ENCODE measurements at places on chromosomes 6 and 20.

DNA sequence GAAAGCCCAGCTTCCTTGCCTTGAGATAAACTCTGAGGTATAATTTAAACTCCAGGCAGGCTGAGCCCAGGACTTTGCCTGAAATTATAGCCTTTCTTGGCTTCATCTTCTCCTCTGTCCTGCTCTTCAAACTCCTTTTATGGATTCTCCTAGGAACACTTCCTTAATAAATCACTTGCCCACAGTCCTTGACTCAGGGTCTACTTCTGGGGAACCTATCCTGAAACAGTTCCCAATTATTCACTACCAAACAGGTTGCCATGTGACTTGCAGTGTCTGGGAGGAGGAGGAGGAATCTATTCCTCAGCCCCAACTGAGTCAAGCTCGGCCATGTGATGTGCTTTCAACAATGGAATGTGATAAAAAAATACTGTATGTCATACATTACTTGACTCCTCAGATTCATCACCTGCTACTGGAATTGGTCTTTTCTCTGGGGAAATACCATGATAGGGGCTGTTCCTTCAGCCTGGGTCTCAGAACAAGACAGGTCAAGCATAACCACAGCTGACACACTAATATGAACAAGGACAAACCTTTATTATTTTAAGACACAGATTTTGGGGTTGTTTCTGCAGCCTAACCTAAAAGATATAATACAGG, 20.5 kb upstream of the CDKN1A start:
- no peak for DNase-seq

- DNase-seq, result no peak
Measured at GRCh38 chr6:106574741-106575458, 54.4 kb downstream of the RTN4IP1 start.

DNA sequence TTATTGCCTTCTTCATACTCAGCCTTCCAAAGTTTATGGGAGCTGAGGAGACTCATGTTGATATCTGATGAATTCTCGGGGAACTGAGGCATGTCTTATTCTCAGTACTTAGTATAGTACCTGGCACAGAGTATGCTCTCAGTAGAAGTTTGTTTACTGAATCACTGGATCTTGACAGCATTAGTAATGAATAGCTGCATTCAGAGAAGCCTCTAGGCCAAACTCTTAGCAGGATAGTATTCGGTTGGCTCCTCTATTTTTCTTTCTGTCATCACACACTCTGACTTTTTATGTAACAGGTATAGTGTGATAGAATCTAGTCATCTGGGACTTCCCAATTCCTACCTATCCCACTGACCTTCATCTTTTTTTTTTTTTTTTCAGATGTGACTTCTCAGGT, 566.4 kb upstream of the MAN1A1 start:
- DNase-seq, result no peak

- no peak for DNase-seq
Measured at GRCh38 chr6:111603685-111604084, 2.0 kb downstream of the TRAF3IP2 start.

GRCh38 chr6:65161661-65162060, 545.4 kb downstream of the EYS start:
- DNase-seq, result no peak

GRCh38 chr20:64148581-64148980, 15.7 kb upstream of the MYT1 start:
- no peak for DNase-seq

DNA sequence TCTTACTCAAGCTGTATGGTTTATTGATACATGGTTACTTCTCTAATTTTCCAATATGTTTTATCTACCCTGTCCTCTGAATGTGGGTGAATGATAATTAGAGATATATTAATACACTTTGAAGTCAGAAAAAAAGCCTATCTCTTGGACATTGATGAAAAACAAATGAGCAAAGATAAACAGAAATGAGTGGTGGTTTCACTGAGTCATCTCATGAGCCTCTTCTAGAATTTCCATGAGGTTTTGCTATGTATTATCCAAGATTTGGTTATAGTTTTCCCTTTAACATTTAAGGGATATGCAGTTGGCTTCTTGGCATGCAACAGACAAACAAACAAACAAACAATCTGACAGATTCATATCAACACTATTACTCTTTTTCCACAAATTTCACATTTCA, 586.8 kb downstream of the RFPL4B start:
- DNase-seq, result no peak

GRCh38 chr6:158661156-158661685, 11.4 kb downstream of the SYTL3 start:
- DNase-seq, result peak; percentile 44

DNA sequence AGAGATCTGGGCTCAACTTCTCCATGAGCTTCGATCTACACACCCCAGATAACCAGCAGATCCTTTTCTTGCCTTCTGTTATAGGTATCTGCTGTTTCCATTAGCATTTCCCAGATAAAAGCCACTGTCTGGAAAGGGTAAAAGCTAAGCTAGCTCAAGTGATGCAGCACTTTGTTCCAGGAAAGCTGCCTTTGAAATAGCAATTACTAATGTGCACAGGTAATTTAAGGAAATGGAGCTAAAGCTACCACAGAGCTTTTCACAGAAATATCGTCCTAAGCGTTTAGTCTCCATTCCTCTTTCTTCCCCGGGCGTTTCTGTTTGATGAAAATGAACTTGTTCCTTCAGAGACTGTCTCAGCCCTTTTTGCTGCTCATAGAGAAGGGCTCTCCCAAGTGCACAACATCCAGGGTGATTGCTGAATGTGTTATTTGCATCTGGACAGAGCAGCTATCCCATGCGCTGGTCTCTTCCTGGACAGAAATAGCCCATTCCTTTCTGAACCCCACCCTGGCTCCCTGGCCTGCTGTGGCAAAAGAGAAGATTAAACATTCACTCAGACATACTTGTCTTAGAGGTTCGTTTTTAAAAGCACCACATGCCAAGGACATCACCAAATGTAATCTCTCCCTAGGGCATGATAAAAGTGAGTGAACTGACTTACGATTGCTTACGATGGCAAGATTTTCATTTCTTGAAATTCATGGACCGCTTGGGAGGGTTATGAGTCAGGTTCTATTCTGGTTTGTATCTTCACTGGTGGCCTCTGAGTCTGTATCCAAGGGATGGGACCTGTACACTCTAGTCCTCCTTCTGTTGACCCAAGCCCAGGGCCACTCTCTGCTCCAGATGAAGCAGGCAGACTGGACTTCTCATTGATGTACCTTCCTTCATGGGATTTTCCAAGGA, 429.1 kb upstream of the CDH4 start:
- DNase-seq, result no peak

GRCh38 chr20:46810448-46811223, 84.0 kb upstream of the EYA2 start:
- DNase-seq, result peak; percentile 30

- no peak for DNase-seq
Measured at GRCh38 chr20:57659517-57660180, 39.4 kb upstream of the ZBP1 start.

DNA sequence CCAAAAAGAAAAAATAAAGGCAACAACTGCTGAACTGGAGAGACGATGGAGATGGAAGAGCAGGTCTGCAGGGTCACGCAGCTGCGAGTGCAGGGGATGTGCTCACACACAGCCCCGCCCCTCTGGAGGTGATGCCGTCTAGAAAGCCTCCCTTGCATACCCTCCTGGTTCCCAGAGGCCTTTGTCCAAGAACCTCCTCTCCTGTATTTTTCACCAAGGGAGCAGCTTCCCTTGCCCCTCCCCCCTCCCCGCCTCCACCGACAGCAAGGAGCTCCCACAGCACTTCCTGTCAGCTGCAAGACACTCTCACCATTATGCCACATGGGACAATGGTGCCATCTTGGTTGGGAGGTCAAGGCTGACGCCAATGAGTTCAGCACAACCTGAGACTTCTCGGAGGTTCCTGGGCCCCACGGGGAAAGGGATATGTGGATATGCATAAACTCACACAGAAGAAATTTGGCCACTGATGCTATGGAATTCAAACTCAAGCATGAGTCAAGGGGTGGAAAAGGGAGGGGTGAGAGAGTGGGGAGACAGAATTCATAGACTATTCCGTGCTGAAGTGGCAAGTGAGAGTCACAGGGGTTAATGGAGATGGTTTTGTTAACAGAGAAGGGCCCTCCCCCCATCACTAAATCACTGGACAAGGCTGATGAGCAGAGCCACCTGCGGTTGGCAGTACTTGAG, 132.9 kb downstream of the SCML4 start:
- DNase-seq, result peak; percentile 3

- no peak for DNase-seq
Measured at GRCh38 chr20:59004763-59005522, 2.1 kb downstream of the CTSZ start.

GRCh38 chr6:2543321-2543720, 207.4 kb downstream of the MYLK4 start:
- no peak for DNase-seq

DNA sequence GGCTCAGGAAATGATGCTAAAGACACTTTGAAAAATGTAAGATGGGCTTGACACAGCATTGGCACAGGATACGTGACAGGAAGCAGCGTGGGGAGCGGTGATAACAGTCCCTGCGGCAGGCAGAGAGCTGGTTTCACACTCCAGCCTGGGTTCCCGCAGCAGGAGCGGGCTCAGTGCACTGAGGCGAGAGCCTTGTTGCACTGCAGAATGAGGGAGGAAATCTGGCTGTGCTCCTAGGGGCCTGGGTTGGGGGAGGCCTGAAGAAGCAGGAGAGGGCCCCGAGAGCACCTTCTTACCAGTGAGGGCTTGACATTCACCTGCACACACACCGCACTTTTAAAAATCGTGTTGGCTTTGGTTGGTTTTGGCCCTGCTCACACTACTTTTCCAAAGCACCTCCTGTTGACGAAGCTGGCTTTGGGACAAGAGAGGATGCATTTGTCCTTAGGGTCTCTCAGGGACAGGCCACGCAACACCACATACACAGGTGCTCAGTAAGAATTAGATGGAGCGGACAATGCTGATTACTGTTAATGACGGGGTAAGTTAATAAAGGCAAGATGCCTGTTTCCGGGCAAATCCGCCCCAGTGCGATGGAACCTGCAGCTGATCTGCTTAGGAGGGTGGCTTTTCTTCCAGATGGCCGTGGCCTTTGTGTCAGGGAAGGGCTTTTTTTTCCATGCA, 49.4 kb upstream of the ARMC2 start:
- DNase-seq, result no peak

- no peak for DNase-seq
Measured at GRCh38 chr20:63092660-63093215, 86.0 kb upstream of the BHLHE23 start.

DNA sequence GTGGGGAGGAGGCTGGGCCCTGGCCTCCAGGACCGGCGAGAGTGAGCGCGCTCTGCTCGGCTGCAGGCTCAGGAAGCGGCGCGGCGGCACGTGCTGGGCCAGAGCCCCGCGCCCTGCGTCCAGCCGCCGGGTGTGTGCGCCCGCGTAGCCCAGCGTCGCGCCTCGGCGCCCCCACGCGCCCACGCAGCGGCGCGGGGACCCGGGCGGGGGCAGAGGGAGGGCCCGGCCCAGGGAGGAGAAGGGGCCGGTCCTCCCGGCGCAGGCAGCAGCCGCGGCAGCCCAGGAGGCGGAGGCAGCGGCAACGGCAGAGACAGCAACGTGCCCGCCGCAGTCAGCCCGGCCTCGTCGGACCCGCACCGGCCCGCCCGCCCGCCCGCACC, at the start of gene EYA2:
Gene EYA2, plus strand, starts transcription at position 265 of the 380 bp plus-strand sequence. CDS start 95,168 bp downstream, outside the sequence.
- DNase-seq, result no peak

DNA sequence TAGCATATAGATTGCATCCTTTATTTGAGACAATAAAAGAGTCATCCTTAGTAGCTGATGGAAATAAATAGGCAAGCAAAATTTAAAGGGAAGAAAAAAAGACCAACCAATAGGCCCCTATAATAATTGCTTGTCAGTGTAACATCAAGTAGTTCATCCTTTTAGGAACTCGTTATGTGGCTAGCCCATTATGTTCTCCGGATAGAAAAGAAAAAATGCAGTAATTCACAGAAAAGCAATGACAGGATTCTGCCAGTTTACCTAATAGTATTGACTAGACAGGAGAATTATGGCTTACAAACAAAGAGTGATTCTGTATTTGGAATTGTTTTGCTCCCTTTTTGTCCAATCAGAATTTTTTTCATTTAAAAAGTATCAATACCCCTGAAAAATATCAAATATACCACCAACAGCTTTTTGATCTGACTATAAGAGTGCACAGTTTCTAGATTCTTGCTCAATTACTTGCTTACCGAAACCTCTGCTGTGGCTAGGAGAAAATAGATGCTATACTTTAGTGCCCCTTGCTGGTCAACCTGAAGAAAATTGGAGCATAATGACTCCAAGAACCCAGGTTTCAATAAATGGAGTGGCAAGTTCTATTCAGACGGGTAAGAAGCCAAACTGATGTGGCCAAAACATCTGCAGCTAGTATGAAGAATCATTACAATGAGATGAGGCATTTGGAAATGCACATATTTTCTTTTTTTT, 91.5 kb upstream of the SASH1 start:
- DNase-seq, result no peak

- DNase-seq, result no peak
Measured at GRCh38 chr6:46556053-46556452, 64.8 kb upstream of the RCAN2 start.

DNA sequence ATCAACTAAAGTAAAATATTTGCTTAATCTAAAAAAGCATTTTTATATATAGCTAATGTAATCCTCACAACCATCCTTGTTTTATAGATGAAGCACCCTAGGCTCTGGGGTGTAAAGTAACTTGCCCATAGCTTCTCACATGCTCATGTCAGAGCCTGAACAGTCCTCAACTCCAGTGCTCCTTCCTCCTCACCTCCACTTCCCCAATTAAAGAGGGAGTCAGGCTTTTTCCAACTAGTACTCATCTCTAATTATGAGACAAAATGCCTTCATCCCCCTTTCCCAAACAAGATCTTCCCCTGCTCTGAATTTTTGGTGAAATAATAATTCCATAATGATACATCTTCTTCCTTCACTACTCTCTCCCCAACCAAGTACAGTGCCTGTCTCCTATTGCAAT, 290.8 kb upstream of the PRDM1 start:
- DNase-seq, result no peak

GRCh38 chr6:24719125-24719971, at the start of gene C6orf62:
C6orf62 (minus strand) TSS chr6:24719154; CDS start chr6:24718668, 486 bp downstream.
- no peak for DNase-seq

DNA sequence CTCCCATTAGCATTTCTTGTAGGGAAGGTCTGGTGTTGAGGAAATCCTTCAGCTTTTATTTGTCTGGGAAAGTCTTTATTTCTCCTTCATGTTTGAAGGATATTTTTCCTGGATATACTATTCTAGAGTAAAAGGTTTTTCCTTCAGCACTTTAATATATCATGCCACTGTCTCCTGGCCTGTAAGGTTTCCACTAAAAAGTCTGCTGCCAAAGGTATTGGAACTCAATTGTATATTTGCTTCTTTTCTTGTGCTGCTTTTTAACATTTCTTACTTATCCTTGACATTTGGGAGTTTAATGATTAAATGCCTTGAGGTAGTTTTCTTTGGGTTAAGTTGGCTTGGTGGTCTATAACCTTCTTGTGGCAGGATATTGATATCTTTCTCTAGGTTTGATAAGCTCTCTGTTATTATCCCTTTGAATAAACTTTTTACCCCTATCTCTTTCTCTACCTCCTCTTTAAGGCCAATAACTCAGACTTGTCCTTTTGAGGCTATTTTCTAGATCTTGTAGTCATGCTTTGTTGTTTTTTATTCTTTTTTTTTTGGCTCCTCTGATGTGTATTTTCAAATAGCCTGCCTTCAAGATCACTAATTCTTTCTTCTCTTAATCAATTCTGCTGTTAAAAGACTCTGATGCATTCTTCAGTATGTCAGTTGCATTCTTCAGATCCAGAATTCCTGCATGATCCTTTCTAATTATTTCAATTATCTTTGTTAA, 225.0 kb upstream of the ZNF217 start:
- no peak for DNase-seq

Measured in DMS79 (cell line).